ENCODE measurements at places on chromosomes 11 and 22. TPM values are rescaled to one million over a fixed set of nuclear protein-coding genes. Genes with fewer than 3 reads are reported as not detected.

DNA sequence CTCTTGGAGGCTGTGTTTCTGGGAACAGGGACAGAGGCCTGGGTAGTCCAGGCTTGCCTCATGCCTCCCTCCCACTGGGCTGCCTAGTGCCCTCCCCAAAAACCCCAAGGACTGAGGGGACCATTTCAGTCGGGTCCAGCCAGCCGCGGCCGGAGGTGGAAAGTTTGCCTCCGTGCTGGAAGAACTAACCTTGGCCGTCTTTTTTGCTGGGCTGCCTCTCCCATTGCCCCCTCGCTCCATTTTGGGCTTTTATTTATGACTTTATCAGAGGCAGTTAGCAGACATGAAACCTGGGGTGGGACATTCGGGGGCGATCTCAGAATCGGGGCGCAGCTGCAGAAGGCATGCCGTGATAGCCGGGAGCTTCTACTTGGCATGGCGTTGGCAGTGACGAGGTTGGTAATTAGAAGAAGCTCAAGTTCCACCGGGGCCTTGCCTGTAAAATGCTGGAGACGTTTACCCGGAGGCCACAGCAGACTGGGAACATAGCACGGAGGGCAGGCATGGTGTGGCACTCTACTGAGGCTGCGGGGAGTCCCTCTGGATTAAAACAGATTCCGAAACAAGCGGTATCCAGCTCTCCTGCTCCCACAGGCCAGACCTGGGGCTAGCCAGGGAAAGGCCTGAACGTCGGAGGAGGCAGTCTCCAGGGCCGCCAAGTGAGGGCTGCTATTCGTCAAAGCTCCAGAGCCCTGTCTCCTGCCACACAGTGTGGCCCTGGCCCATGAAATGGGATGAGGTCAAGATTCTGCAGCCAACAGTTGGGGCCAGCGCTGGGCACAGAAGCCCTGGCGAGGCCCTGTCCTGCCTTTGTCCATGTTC is 76.4 kb upstream of the PPARA start:
- H3K4me3 ChIP-seq: peak overlapping the region; percentile 63
- peak overlapping the region; percentile 78 for H3K27ac ChIP-seq
- H3K36me3 ChIP-seq: no peaks in the 10 kb centered on the region
- DNase-seq: peak; percentile 62
- no peaks in the 10 kb centered on the region for H3K27me3 ChIP-seq

GLB1L3 gene
- total RNA-seq: not detected

CSNK1E gene
- total RNA-seq: 167 TPM

DNA sequence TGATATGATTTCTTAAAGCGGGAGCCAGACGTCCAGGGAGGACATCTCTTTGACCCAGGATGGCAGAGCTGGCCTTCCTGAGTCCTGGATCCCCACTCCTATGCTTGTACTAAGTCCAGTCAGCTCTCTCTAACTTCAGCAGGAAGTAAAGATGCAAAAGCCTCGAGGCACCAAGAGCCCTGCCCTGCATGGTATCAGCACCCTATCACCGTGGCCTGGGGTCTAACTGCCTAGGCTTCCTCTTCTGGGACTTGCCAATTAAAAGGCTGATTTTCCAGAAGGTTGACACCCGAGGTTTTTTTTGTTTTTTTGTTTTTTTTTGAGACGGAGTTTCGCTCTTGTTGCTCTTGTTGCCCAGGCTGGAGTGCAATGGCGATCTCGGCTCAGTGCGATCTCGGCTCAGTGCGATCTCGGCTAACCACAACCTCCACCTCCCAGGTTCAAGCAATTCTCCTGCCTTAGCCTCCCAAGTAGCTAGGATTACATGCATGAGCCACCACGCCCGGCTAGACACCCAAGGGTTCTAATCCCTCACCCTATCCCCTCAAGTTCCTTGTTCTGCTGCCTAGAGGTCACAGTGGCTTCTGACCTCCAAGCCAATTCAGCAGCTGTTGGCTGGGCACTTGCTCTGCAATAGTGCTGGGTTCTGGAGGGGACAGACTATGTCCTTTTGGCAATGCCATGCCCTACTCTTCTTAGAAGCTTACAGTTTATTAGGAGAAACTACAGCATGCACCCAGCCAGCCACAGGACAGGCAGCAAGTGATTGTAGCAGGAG is 50.6 kb upstream of the FTH1 start:
- H3K4me1 ChIP-seq: no peaks in the 10 kb centered on the region
- H3K27me3 ChIP-seq: no peaks in the 10 kb centered on the region
- no peak overlapping the region for H3K27ac ChIP-seq
- H3K4me3 ChIP-seq: no peak overlapping the region

OR5L1 gene
- total RNA-seq: not detected

- H3K36me3 ChIP-seq: peaks cover 3% of the 10 kb centered on the region
- peak; percentile 70 for DNase-seq
- no peaks in the 10 kb centered on the region for H3K4me1 ChIP-seq
Observed at GRCh38 chr22:49965091-49966040, 4.8 kb downstream of the PIM3 start.

- H3K27me3 ChIP-seq: no peaks in the 10 kb centered on the region
- no peak overlapping the region for H3K27ac ChIP-seq
- H3K36me3 ChIP-seq: no peaks in the 10 kb centered on the region
- no peak for DNase-seq
Observed at GRCh38 chr22:44229331-44229730, 48.6 kb downstream of the PARVG start.

SHANK3 gene
- 48.6 TPM for total RNA-seq

H19 gene
- 318 TPM for total RNA-seq

NRIP3 gene
- 1.9 TPM for total RNA-seq

APOA4 gene
- not detected for total RNA-seq

DNA sequence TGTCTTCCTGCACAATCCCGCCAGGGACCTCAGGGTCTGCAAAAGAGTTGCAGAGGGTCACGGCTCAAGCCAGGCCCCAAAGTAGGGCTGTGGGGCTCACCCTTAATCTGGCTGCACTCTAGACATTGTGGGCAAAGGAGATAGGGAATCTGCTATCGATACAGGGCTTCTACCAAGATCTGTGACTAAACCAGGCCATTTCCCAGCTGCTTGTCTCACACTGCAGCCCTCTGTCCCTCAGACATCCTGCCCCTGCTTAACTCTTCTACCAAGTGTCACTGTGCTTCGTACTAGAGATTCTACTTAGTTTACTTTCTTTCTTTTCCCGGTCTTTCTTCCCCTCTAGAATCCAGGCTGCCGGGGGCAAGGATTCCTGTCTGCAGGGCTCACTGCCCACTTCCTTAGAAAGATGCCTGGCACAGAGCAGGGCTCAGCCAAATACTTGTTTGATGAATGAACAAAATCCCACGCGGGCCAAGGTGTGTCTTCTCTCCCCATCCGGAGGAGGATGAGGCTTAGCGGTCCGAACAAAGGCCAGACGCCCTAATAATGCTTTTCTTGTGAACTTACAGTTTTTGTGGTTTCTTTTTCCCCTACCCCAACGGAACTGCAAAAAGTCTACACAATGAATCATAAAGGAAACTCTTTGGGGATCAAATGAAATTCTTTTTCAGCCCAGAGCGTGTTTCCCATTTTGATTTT is 61.3 kb upstream of the ANO1 start:
- H3K27ac ChIP-seq: peak overlapping the region; percentile 43
- H3K36me3 ChIP-seq: no peaks in the 10 kb centered on the region
- no peak for DNase-seq
- no peak overlapping the region for H3K4me3 ChIP-seq
- no peaks in the 10 kb centered on the region for H3K27me3 ChIP-seq

- no peak overlapping the region for H3K4me3 ChIP-seq
- H3K4me1 ChIP-seq: no peaks in the 10 kb centered on the region
Observed at GRCh38 chr11:129933891-129934290, 38.5 kb upstream of the NFRKB start.

- no peaks in the 10 kb centered on the region for H3K27me3 ChIP-seq
- H3K4me3 ChIP-seq: no peak overlapping the region
- no peak overlapping the region for H3K27ac ChIP-seq
- H3K4me1 ChIP-seq: no peaks in the 10 kb centered on the region
Observed at GRCh38 chr11:121318848-121319834, 26.6 kb downstream of the SC5D start.

GRCh38 chr11:65611758-65612603 is 2.0 kb downstream of the MAP3K11 start:
- DNase-seq: no peak
- no peaks in the 10 kb centered on the region for H3K36me3 ChIP-seq
- H3K4me3 ChIP-seq: no peak overlapping the region
- H3K4me1 ChIP-seq: no peaks in the 10 kb centered on the region

DNA sequence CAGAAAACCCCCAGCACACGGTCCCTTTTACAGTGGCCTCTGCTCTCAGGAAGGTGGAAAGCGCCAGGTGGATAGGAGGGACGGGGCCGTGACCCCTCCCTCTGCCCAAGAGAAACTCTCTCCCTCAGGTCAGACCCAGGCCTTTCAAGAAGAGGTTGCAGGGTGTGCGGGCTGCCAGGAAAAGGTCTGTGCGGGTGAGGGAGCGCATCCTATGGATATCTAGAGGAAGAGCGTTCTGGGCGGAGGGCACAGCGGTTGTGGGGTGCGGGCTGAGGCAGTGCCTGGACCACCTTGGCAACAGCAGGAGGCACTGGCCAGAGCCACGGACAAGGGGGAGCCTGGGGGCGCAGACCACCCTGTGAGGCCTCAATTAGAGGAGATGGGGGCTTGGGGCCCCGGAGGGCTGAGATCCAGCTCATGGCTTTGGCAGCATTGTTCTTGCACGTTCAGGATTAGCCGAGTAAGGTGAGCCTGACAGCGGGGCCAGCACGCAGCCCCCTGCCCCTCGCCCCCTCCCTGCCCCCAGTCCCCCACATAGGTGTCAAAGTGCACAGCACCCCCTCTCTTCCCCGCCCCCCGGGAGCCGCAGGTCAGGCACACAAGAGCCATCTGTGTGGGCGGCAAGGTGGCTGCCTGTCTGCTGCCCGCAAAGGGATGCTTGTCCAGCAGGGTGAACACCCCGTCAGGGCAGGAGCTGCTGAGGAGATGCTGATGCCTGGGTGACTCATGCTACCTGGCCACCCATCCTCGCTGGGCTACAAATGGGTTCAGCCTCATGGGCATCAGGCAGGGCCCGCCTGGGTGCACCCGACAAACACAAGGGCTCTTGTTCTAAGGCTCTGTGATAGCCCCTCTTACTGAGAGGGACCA is 92.8 kb upstream of the KCNQ1OT1 start:
- DNase-seq: peak; percentile 46
- no peaks in the 10 kb centered on the region for H3K27me3 ChIP-seq
- H3K27ac ChIP-seq: no peak overlapping the region
- no peaks in the 10 kb centered on the region for H3K4me1 ChIP-seq

Data from aorta (tissue), 5 donors.